Activated T-helper 2 cell treated with anti-CD3 and anti-CD28 coated beads, Interferon-gamma antibody, Interleukin-2, Interleukin-4, amounts not matched to agents 10 μg/mL and 5 μg/mL and 100 μg/mL, durations not matched to agents 14 hours and 24 hours and 36 hours (primary cell): ENCODE measurements at places on chromosomes 2 and 18.

DNA sequence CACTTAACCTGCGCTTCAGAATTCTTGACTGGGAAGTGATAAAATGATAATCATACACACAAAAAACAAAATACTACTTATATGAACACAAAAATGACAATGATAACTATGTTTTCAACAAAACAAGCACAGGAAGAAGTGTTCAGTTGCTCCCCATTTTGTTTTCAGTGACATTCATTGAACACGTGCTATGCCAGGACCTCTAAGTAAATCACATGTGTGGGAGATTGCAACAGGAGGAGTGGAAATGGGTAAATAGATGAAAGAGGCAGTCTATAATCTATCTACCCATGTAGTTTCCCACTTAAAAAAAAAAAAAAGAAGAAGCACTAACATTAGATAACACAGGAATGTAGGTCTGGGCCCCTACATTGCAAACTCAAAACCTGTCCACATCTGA lies 183.5 kb upstream of the HNRNPA3 start:
- H3K4me3 ChIP-seq = no peak overlapping the region
- peaks cover 28% of the 10 kb centered on the region for H3K27me3 ChIP-seq
- H3K36me3 ChIP-seq = no peaks in the 10 kb centered on the region
- no peaks in the 10 kb centered on the region for H3K4me1 ChIP-seq

DNA sequence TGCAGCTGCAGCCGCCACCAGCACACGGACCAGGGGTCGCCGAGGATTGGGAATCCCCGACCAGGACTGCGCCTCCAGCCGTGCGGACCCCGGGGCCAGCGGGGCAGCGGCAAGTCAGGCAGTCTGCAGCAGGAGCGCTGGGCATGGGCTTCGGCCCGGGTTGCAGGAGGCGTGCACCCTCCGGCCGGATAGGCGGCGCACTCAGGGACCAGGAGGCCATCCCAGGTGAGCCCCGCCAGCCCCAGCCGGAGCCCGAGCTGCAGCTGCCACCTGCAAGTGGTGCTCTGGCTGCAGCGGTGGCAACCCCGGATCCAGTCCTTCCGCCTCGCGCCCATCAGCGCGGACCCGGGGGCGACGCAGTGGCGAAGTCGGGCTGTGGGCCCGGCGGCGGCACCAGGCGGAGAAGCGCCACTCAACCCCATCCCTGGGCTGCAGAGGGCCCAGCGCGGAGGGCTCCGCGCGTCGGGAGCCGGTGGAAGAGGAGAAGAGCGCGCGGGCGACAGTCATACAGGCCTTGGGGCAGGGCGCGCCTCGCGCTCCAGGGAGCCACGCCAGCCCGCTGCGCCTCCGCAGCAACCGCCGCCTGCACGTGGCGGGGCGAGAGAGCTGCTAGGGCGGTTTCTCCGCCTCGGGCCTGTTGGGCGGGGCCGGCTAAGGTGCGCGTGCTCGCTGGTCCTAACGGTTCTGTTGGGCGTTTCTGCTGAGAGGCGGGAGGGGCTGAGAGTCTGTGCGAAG lies 73.8 kb downstream of the RPIA start:
- no peak overlapping the region for H3K27ac ChIP-seq
- H3K4me1 ChIP-seq = peaks cover 5% of the 10 kb centered on the region
- peak overlapping the region; percentile 63 for H3K4me3 ChIP-seq

- DNase-seq = no peak
- H3K4me1 ChIP-seq = no peaks in the 10 kb centered on the region
- no peaks in the 10 kb centered on the region for H3K27me3 ChIP-seq
- H3K4me3 ChIP-seq = no peak overlapping the region
- H3K27ac ChIP-seq = no peak overlapping the region
- no peaks in the 10 kb centered on the region for H3K36me3 ChIP-seq
Observed at GRCh38 chr2:193566276-193566675, 1371.5 kb upstream of the TMEFF2 start.

DNA sequence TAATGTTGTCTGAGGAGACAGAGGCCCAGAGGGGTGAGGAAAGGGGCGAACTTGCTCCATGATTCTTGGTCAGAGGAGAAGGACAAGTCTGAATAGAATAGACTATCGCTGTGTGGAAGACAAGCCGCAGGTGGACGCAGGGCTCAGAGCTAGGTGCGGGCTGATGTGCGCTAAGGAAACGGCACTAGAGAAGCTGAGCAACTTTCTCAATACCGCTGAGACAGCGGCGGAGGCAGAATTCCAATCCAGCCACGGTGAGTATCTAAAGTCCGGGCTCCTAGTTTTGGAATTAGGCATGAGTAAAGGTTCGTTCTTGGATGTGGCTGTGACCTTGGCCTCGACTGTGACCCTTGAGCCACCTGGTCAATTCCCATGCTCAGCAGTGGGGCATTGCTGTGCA lies 47.8 kb downstream of the CAPN13 start:
- DNase-seq = no peak
- no peak overlapping the region for H3K27ac ChIP-seq
- no peaks in the 10 kb centered on the region for H3K36me3 ChIP-seq
- no peak overlapping the region for H3K4me3 ChIP-seq
- H3K27me3 ChIP-seq = no peaks in the 10 kb centered on the region
- H3K4me1 ChIP-seq = no peaks in the 10 kb centered on the region

DNA sequence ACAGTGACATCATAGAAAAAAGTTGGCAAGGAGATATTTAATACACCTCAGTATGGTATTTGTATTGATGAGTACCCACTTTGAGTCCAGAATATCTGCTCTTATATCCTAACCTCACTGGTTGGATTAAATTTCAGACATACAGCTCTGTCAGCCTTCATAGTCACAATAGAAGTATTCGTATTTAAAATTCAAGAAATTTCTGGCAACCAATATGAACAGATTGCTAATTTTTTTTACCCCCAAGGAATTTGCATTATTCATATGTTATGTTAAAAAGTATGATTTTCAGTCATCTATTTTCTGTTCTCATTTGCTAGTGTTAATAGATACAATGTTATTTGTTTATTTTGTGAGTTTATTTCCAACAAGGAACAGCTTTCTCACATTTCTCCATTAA lies 1306.8 kb upstream of the NXPH2 start:
- no peak for DNase-seq
- H3K36me3 ChIP-seq = no peaks in the 10 kb centered on the region
- H3K27me3 ChIP-seq = no peaks in the 10 kb centered on the region
